Activated T-helper 1 cell treated with anti-CD3 and anti-CD28 coated beads, Interleukin-2, amount 50 U/mL, for 16 hours (primary cell): ENCODE measurements at places on chromosomes 3 and 15.

- no peak for DNase-seq
Measured at GRCh38 chr3:107965136-107965655, 125.6 kb downstream of the CD47 start.

DNA sequence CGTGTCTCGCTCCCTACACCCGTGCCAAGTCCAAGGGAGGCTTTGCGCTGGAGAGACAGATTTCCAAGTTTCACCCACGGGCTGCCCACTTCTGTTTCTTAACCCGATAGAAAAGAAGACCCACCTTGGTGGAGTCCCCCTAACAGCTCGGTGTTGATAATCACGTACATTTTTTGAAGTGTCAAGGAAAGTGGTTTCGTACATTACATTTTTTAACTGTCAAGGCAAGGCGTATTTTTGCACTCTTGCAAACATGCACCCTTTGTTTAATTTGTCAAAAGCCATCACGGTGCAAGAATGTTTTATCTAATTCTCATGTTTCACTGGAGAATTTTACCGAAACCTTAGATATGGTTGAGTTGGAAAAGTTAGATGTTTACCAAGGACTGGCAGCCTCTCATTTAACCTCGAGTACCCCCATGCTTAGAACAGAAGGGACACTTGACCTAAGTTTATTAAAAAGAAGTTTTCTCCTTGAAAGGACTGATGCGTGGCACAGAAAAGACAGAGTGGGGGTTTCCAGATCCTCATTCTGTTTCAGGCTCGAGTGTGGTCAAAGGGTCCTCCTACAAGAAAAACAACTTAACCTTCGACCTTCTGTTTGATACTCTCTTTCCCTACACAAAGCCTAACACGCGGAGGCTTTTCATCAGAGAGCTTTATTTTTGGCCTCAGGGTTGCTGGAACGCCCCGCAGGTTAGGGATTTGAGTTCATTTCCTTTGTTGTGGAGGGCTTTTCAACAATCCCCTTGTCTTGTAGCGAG, 882 bp downstream of the GXYLT2 start:
- DNase-seq, result no peak

DNA sequence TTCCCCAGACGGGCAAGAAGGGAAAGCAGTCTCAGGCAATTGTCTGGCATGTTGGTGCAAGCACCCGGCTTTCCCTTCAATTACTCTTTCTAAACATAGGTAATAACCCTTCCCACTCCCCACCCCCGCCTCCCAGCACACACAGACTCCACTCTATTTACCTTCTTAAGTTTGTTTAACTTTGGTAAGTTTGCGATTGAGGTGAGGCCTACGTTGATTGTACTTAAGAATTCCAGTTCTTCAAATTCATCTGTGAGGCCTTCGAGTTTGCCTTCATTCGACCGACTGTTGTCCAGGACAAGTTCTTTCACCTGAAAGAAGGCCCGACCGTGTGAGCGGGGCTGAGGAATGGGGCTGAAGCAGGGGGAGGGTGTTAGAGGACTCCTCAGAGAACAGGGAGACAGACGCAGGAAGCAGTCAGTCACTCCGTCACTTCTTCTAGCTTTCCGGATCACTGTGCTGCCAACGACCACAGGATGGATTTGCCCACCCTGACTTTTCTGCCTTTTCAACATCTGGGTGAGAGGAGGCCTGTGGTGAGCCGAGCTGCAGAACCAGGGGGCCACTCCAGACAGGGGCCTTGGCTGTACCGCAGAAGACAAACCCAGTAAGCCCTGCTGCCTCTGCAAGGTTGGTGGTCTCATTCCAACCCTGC, 33.0 kb downstream of the ANP32A start:
- no peak for DNase-seq

DNA sequence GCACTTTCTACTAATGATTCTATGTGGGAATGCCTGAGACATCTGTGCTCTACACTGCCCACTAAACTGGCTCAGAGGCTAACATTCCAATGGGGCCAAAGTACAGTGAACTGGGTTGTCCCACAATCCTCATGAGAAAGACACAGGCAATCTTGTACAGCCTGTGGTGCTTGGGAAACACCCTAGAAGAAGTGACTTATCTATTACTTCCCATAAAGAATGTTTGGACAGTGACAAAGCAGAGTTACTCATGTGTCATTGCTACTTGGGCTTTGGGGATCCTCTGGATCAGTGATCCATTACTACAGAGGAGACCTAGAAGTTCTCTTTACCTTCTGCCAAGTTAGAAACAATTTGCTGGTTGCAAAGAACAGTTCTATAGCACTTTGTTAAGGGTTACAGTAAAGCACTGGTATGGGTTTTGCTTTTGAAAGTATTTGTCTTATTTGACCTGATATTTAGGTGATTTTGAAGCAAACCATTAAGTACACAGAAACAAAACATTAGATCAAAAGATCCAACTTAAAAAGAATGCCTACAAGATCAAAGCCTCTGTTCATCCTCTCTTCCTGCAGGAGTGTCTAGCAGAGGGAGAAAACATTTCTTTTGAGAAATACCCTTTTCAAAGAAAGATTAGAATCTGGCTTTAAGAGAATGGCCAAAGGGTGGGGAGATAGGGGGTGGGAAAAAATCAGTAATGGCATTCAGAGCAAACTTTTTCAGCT, 75.8 kb downstream of the CTNNB1 start:
- DNase-seq, result no peak
